ENCODE measurements at places on chromosomes 4 and X.

DNA sequence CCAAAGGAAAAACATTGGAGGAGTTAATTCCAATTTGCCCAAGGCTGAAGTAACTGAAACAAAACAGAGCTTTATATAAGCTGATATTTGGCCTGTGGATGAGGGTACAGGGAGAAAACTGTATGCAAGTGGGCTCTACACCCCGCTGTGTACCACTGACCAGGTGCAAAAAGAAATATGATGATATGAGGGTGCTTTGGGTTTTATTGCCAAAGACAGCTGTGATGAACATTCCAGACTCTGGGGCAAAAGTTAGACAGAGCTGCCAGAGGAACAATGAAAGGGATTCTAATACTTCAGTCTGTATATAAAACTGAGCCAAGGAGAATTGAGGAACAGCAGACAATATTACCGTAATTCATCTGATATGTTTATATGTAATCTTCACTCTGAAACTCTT is 117.4 kb downstream of the MID1 start:
- DNase-seq = no peak

GRCh38 chr4:187849556-187850225 is 145.9 kb upstream of the ZFP42 start:
- no peak for DNase-seq

GRCh38 chr4:26780539-26780938 is 80.1 kb upstream of the STIM2 start:
- no peak for DNase-seq

DNA sequence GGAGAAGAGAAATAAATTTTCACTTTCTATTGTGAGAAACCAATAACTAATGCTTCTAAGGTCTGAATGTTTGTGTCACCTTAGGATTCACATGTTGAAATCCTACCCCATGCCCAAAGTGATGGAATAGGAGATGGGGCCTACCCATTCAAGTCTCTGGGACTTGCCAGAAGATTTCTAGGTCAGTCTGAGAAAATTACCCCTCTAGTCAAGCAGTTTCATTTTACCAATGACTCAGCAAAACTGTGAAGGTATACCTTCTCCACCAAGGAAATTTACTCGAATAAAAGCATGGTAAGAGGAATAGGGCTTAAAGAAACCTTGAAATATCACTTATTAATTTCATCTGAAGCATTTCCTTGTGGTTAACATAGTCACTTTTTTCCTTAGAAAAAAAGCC is 23.5 kb upstream of the PAPSS1 start:
- no peak for DNase-seq

GRCh38 chrX:87664381-87664780 is 146.8 kb downstream of the KLHL4 start:
- peak; percentile 51 for DNase-seq

DNA sequence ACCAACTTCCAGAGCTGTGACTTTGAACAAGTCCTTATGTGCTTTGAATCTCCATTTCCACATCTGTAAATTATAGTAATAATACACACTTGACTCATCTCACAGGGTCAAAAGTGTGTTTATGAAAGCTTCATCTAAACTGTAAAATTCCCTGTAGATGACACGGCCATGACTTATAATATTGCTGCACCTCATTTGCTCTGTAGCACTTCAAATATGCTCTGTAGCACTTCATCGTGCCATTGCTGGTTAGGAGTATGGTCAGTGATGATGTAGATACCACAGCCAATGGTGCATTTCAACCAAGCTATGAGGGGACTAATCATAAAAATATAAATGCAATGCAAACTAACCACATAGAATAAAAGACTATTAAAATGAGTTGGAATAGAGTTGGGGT is 318.6 kb downstream of the ANK2 start:
- no peak for DNase-seq

- DNase-seq = no peak
Measured at GRCh38 chrX:79259073-79259689, 108.0 kb downstream of the ITM2A start.

DNA sequence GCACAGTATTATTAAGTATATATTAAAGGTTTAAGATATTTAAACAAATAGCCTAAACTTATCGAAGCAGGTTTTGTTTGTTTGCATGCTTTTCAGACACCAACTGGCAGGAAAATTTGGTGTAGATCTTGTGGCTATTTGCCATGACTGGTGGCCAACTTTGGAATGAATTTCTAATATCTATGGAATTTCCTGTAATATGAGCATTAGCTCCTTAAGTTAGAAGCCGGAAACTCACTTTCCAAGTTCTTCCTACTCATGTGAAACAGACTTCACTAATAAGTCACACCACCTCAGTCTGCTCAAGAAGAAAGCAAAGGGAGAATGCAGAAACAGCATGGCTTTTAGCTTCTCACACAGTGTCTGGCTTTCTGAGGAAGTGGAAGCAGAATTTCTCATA is 563.9 kb downstream of the GRXCR1 start:
- DNase-seq = no peak

DNA sequence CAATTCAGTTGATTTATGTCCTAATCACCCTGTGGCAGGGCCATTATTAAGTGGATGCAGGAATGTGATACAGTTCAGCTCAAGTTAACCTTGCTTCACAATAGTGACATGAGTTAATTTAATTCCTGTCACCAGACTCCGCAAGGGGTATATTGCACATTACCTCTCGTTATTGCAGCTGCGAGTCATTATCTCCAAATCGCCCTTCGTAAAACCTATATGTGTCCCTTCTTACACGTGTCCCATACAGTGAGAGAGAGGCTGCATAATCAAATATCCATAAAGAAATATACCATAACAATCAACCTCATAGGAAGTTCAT is 369.9 kb upstream of the ANXA10 start:
- DNase-seq = no peak

DNA sequence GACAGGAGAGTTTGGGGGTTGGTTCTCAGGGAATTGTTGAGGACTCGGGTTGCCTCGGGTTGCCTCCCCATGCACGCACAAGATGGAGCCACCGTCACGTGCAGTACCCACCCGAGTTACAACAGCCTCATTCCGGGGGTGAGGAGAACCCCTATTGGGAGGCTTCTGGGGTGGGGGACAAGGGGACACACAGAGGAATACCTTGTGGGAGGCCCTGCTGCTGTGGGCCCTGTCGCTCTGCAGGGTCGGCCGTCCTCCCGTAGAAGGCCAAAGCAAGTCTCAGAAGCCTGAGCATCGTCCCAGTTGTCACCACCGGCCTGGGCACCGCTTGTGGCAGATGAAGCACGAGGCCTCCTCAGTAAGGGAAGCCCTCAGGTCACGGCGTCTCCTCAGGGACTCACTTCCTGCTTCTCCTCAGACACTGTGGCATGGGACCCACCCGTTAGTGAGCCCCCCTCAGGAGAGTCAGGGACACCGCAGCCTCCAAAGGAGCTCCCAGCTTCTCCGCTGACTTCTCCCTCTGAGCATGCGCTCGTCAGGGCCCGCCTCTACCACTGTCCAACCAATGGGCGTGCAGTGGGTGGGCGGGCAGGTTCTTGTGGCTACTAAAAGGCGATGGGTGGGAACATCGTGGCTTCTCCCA is at the start of gene CT55:
CT55 (minus strand) TSS at position 522 of the 643 bp plus-strand sequence; CDS start at position 295, 227 bp downstream.
- DNase-seq = no peak

GRCh38 chrX:40805404-40805803 is 70.1 kb upstream of the MED14 start:
- DNase-seq = no peak

GRCh38 chrX:103999234-103999633 is 14.3 kb downstream of the H2BW1 start:
- no peak for DNase-seq

GRCh38 chr4:153634738-153635353 is 49.2 kb upstream of the TLR2 start:
- DNase-seq = no peak

DNA sequence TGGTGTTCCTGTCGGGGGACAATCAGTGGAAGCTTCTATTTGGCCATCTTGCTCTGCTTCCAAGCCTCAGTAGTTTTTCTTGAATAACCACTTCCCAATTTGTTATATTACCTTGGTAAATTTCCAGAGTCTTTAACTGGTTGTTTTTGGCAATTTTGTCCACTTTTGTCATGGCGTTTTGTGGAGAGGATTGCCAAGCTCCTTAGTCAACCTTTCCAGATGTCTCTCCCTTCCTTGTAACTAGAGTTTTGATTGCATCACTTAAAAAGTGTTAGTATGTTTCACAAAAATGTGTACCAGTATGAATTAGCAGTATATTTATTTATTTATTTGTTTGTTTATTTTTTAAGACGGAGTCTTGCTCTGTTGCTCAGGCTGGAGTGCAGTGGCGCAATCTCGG is 15.8 kb upstream of the UXT start:
- DNase-seq = no peak

DNA sequence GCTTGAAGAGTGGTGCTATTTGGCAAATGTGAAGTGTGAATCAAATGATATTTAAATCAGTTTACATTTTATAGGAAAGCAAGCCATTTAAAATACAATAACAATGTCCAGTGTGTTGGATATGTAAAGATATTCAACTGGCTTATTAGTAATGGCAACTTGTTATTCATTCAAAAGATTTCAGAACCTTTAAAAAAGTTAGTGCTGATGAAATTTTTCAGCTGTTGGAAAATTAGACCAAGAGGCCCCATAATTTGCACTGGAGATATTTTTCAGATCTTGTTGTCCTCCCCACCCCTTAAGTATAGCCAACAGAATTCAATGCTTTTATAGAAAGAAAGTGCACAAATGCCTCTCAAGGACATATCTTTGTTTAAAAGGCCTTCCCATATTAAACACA is 54.6 kb downstream of the UNC5C start:
- no peak for DNase-seq

DNA sequence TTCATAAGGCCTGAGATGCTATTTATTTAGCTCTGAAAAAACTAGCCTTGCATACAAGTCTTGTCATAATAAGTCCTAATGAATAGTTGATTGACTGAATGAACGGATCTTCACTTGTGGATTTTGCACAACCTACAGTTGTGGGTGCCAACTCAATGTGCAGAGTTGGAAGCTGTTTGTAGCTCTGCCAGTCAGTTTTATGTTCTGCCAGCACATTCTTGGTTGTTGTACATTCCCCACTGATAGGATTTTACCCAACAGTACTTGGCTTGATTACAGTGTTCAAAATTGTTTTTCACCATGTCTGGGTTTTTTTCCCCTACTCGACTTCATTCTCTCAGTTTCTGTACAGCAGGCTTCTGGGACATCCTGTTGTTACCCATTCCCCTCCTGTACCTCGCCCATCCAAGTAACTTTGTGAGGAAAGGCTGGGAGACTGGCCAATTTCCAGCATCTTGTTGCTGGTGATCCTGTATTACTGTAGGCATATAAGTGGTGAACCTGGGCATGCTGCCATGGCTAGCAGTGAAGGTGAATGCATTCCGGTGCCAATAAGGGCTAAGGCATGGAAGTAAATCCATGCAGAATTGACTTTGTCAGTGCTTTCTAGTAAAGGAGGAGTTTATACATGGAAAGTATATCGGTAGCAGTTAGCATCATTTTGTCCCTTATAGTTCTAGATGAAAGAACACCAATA is 22.8 kb downstream of the IL1RAPL1 start:
- no peak for DNase-seq

DNA sequence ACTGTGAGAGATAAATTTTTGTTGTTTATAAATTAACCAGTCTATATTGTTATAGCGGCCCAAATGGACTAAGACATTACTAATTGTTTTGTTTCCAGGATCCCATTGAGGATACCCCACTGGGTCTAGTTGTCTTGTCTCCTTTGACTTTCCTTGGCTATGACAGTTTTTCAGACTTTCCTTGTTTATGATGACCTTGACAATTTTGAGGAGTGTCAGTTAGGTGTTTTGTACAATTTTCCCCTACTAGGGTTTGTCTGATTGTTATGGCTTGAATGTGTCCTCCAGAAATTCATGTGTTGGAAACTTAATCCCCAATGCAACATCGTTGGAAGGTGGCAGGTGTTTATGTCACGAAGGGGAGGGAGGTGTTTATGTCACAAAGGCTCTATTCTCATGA is 89.6 kb upstream of the PITX2 start:
- no peak for DNase-seq

DNA sequence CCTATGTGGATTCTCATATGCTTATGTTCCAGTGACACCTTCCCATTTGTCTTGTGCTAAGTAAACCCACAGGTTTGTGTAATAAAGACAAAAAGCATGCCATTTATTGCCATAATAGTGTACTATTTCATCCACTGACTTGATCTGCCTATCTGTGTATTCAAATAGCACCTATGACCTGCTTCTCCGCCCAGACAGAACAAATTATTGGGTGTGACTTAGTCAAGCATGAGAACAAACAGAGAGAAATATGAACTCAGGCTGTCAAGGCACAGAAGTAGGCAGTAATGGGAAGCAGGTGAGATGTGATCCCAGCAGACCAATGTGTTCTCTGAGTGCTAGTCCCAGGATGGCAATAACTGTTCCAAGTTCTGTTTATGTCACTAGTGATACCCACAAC is 25.4 kb downstream of the ELOVL6 start:
- DNase-seq = peak; percentile 80

- DNase-seq = no peak
Measured at GRCh38 chr4:71460371-71460770, 121.6 kb downstream of the SLC4A4 start.

GRCh38 chrX:19382555-19383145 is 38.9 kb downstream of the PDHA1 start:
- DNase-seq = no peak

DNA sequence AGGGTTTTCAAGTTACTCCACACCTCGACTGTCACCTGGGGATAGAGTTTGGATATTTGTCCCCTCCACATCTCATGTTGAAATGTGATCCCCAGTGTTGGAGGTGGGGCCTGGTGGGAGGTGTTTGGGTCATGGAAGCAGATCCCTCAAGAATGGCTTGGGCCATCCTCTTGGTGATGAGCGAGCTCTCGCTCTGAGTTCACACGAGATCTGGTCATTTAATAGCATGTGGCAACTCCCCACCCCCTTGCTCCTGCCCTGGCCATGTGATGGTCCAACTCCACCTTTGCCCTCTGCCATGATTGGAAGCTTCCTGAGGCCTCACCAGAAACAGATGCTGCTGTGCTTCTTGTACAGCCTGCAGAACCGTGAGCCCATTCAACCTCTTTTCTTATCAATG is 8.3 kb downstream of the CTAG1A start:
- DNase-seq = no peak

GRCh38 chrX:40096395-40097091 is 1.2 kb downstream of the BCOR start:
- peak; percentile 8 for DNase-seq

- DNase-seq = no peak
Measured at GRCh38 chrX:109199726-109200125, 282.2 kb downstream of the GUCY2F start.

GRCh38 chr4:61877893-61878292 is 677.8 kb downstream of the ADGRL3 start:
- DNase-seq = no peak

- DNase-seq = no peak
Measured at GRCh38 chr4:108346818-108347210, 178.1 kb upstream of the LEF1 start.

GRCh38 chrX:109345856-109346255 is 136.0 kb downstream of the GUCY2F start:
- no peak for DNase-seq

Measured in NCI-H748 treated with DMSO at 0.1 percent for 48 hours (cell line).